ENCODE measurements at places on chromosomes 3 and 15.

DNA sequence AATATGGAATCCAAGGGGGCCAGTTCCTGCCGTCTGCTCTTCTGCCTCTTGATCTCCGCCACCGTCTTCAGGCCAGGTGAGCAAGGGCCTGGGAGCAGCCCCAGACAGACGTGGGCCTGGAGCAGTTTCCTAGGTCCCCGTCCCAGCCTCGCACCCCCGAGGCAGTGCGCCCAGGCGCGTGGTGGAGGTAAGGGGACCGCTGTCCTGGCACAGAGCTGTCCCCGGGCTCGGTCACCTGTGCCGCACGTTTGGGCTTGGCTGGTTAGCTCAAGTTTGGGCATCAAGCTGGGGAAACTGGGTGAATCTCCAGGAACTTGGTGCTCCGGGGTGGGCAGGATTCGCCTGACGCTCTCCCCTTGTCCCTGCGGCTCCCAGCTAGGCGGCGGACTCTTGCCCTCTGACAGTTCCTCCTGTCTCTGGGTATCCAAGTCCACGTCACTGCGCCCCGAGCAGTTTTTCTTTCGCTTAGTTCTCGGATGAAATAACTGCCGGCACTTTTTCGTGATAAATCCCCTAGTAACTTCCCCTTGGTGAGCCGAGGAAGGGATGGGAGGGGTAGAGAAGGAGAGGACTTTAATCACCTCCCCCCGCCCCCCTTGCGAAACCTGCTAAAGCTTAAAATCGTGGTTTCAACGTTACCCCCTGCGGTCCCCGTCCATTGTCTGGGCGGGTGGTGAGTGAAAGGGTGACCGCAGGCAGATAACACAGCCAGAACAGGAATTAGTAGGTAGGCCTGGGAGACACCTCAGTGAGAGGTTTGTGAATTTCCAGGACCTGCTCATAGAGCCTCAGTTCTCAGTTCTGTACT, 901 bp downstream of the ALCAM start:
- peaks cover 36% of the 10 kb centered on the region for H3K4me1 ChIP-seq
- H3K36me3 ChIP-seq, result peaks cover 10% of the 10 kb centered on the region
- H3K4me3 ChIP-seq, result peak overlapping the region; percentile 63
- DNase-seq, result peak; percentile 62
- H3K27me3 ChIP-seq, result no peaks in the 10 kb centered on the region

- H3K27ac ChIP-seq, result no peak overlapping the region
- H3K4me1 ChIP-seq, result no peaks in the 10 kb centered on the region
- H3K4me3 ChIP-seq, result no peak overlapping the region
- no peak for DNase-seq
- H3K27me3 ChIP-seq, result no peaks in the 10 kb centered on the region
Measured at GRCh38 chr3:64518950-64519349, 168.8 kb downstream of the ADAMTS9 start.

GRCh38 chr15:63826528-63826927, 7.2 kb downstream of the HERC1 start:
- no peaks in the 10 kb centered on the region for H3K4me1 ChIP-seq
- no peaks in the 10 kb centered on the region for H3K36me3 ChIP-seq
- no peak overlapping the region for H3K4me3 ChIP-seq
- H3K27me3 ChIP-seq, result no peaks in the 10 kb centered on the region
- no peak for DNase-seq
- no peak overlapping the region for H3K27ac ChIP-seq

GRCh38 chr3:119261055-119261454, 20.4 kb upstream of the B4GALT4 start:
- no peak overlapping the region for H3K27ac ChIP-seq
- no peak overlapping the region for H3K4me3 ChIP-seq
- no peak for DNase-seq
- H3K27me3 ChIP-seq, result no peaks in the 10 kb centered on the region
- H3K4me1 ChIP-seq, result peaks cover 6% of the 10 kb centered on the region

GRCh38 chr3:120418866-120419490, 31.8 kb downstream of the FSTL1 start:
- peaks cover 75% of the 10 kb centered on the region for H3K36me3 ChIP-seq
- no peak for DNase-seq
- no peak overlapping the region for H3K27ac ChIP-seq
- H3K4me3 ChIP-seq, result no peak overlapping the region

Data from SJSA1 (cell line).